ENCODE measurements at places on chromosomes 5 and 9. TPM values are rescaled to one million over a fixed set of nuclear protein-coding genes. Genes with fewer than 3 reads are reported as not detected.

The ADAMTS19 gene
- not detected for total RNA-seq

- no peaks in the 10 kb centered on the region for H3K4me1 ChIP-seq
- DNase-seq, result no peak
- no peak overlapping the region for H3K4me3 ChIP-seq
Measured at GRCh38 chr9:136709454-136710109, 2.8 kb upstream of the DIPK1B start.

GRCh38 chr5:40037713-40038112 is 612.9 kb upstream of the DAB2 start:
- H3K4me3 ChIP-seq, result no peak overlapping the region
- H3K27ac ChIP-seq, result no peak overlapping the region
- H3K4me1 ChIP-seq, result no peaks in the 10 kb centered on the region
- DNase-seq, result no peak
- no peaks in the 10 kb centered on the region for H3K36me3 ChIP-seq

The GHR gene
- 30.2 TPM for total RNA-seq

Measured in tibial nerve (tissue), 4 donors.